Right renal pelvis (tissue), 4 donors: ENCODE measurements at places on chromosomes 1 and 21.

DNA sequence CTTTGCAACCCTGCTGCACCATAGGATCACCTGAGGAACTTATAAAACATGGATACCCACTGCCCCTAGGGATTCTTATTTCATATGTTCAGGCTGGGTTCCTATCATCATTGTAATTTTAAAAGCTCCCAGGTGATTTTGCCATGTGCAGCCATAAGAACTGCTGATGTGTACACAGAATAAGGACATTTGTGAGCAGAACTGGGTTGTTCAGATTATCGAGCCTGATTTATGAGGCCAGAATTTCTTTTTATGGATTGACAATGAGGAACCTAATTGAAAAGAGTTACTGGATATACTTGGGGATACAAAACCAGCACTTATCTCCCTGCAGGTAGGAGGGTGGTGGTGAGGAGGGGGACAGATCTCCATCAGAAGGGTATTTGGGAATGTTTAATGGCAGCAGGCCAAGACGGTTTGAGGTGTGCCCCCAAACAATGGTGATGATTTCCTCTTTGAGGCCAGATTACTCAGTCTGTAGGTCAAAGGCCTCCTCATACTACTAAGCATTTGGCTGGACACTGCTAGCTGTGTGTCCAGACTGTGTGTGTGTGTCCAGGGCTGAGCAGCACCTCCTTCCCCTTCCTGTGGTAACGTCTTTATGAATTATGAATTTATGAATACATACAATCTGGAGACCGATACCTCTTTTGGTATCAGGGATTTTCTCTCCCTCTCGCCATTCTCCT is 18.9 kb downstream of the NOS1AP start:
- DNase-seq = no peak

- DNase-seq = no peak
Measured at GRCh38 chr1:26021647-26022403, at the start of gene EXTL1. EXTL1 (plus strand) TSS chr1:26021775; CDS start chr1:26022647, 872 bp downstream.

GRCh38 chr1:1371364-1371745 is 3.7 kb downstream of the AURKAIP1 start:
- no peak for DNase-seq

DNA sequence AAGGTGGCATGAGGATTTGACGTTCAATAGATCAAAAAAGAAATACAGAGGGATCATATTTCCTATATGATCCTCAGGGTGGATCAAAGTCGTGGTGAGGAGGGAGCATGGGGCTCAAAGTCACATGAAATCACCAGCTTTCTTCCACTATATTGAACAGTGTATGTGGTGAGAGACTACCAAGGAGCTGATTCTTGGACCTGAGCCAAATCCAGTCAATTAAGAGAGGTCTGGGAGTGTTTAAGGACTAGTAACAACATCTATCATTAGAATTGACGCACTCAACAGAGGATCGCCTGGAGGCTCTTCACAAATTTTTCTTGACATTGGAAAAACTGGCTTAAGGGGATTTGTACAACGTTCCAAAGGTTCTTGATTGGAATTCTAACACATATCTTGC is 267.7 kb upstream of the PROX1 start:
- DNase-seq = no peak

DNA sequence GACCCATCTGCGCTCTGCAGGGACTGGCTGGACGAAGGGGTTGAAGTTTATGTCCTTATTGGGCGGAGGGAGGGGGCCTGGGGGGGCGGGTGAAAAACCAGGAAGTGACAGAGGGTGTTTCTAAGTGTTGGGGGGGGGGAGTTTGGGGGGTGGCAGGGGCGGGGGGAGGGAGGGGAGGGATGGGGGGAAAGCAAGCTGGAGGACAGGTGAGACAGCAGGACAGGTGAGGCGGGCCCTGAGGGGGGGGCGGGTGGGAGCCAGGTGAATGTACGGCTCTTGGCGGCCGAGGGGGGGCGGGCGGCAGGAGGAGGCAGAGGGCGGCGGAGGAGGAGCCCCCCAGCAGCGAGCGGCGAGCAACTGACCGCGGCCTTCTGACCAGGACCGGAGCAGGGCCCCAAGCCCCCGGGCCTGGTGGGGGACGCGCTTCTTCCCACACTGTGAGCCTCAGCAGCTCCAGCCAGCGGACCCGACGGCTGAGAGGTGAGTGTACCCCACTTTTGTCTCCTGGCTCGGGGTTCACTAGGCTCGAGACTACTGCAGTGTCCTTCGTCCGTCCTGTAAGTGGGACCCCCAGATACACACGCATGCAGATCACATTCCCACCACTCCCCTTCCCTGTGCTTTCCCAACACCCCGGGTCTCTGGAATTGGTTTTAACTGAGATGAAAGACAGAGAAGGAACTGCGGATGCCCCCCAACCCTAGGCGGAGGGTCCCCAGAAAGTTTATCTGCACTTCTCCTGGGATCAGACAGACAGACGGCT is at the start of gene ZBTB7B:
ZBTB7B (plus strand) TSS at position 339 of the 763 bp plus-strand sequence. CDS start 11,859 bp downstream, outside the sequence.
- DNase-seq = no peak

GRCh38 chr1:87560601-87561360 is 232.1 kb downstream of the LMO4 start:
- DNase-seq = no peak
